Activated T-helper 2 cell treated with anti-CD3 and anti-CD28 coated beads, Interferon-gamma antibody, Interleukin-2, Interleukin-4, amounts not matched to agents 10 μg/mL and 5 μg/mL and 100 μg/mL, durations not matched to agents 14 hours and 24 hours and 36 hours (primary cell): ENCODE measurements at places on chromosomes 6 and 20.

GRCh38 chr6:2608503-2608902 is 142.2 kb downstream of the MYLK4 start:
- DNase-seq = no peak

- no peak for DNase-seq
Observed at GRCh38 chr20:40571639-40572038, 117.4 kb downstream of the MAFB start.

- no peak for DNase-seq
Observed at GRCh38 chr6:329888-330691, 37.8 kb downstream of the DUSP22 start.

DNA sequence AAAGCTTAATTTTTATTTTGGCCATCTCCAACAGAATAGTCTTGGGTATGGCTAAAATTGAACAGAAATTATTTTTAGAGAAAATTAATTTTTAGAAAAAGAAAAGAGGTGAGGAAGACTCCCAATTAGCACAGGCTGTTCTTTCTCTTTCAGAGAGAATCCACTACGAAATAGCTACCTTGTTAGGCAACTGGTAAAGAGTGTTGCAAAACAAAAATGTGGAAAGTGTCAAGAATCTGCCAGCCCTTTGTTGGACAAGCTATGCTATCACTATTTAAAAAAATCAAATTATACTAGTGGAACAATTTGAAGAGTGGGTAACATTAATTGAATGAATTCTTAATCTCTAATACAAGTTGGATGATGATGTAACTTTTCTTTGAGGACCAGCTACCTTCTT is 19.2 kb upstream of the ZSCAN9 start:
- no peak for DNase-seq

DNA sequence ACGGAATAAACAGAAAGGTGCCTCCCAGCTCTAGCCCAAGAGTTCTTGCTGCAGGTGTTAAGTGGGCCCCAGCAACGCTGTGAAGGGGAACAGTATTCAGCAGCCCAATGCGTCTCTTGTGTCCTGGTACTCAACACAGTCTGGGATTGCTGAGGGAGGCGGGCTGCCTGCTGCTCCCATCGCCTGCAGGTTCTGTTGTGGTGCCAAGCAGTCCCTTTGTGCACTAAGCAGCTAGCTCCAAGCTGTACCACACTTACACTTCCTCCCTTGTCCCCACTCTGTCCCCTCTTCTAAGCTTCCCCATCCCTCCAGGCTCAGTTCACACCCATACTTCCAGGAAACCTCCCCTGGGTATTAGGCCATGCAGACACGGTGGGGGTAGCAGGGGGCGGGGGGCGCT is 92.7 kb downstream of the AGPAT4 start:
- DNase-seq = no peak

- no peak for DNase-seq
Observed at GRCh38 chr6:133132466-133132971, 108.6 kb upstream of the EYA4 start.

DNA sequence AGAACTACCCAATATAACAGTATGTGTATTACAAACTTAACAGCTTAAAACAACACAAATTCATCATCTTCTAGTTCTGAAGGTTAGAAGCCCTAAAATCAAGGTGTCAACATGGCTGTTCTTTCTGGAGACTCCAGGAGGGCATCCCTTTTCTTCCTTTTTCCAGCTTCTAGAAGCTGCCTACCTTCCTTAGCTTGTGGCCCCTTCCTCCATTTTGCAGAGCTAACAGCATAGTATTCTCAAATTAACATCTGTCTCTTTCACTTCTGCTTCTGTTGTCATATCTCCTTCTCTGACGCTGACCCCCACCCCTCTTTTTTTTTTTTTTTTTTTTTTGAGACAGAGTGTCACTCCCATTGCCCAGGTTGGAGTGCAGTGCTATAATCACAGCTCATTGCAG is 52.8 kb upstream of the AKIRIN2 start:
- DNase-seq = no peak

GRCh38 chr6:43021270-43022047 is at the start of gene RRP36:
Gene RRP36 (plus strand): TSS chr6:43021623. CDS start chr6:43021655, 32 bp downstream.
- peak; percentile 58 for DNase-seq

- DNase-seq = no peak
Observed at GRCh38 chr20:35135867-35136586, 11.1 kb downstream of the EDEM2 start.
